ENCODE measurements at places on chromosomes 7 and 10.
A peak's percentile ranks its signal among the peaks of the same experiment; 100 is the strongest.

- DNase-seq, result no peak
Measured at GRCh38 chr7:40866601-40867000, 731.8 kb downstream of the SUGCT start.

DNA sequence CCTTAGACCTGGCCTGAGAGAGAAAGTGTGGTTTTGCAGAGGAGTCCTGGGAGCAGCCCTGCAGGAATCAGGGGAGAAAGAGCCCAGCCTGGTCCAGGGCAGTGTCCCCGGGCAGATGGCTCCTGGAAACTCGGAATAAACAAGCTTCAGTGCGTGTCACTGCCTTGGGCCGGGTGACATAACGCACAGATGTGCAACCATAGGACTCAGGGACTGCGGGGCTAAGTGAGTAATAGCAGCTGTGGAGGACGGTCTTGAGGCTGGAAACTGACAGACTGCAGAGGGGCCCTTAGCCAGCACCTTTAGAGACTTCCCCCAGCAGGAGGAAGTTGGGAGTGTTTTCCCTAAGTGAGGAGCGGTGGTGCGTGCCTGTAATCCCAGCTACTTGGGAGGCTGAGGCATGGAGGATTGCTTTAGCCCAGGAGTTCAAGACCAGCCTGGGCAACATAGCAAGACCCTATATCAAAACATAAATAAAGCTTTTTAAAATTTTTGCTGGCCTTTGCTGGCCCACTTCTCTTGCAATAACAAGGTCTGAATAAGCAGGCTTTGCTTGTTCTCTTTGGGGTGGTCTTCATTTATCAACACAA is 5.3 kb upstream of the CLIP2 start:
- no peak for DNase-seq

DNA sequence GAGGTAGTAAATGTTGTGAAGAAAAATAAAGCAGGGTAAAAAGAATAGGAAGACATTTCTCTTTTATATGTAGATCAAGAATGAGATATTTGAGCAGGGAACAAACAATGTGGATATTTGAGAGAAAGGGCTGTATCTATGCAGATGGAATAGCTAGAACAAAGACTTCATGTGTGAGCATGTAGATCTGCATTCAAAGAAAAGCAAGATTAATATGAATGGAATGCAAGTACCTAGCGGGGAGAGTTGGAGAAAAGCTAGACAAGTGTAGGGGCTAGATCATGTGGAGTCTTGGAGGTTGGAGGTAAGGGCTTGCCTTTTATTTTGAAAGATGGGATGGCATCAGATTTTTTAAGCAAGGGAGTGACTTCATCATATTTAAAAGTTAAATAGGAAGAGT is 27.1 kb downstream of the SHOC2 start:
- DNase-seq, result no peak

GRCh38 chr10:18980089-18980629 is 68.4 kb upstream of the MALRD1 start:
- DNase-seq, result no peak

- no peak for DNase-seq
Measured at GRCh38 chr10:17278607-17279240, 50.7 kb downstream of the VIM start.

- peak; percentile 71 for DNase-seq
Measured at GRCh38 chr10:122054048-122055025, 65.4 kb downstream of the TACC2 start.

- no peak for DNase-seq
Measured at GRCh38 chr7:157009778-157010587, 480 bp downstream of the MNX1 start.

- DNase-seq, result no peak
Measured at GRCh38 chr7:154862153-154862791, 140.7 kb downstream of the PAXIP1 start.

DNA sequence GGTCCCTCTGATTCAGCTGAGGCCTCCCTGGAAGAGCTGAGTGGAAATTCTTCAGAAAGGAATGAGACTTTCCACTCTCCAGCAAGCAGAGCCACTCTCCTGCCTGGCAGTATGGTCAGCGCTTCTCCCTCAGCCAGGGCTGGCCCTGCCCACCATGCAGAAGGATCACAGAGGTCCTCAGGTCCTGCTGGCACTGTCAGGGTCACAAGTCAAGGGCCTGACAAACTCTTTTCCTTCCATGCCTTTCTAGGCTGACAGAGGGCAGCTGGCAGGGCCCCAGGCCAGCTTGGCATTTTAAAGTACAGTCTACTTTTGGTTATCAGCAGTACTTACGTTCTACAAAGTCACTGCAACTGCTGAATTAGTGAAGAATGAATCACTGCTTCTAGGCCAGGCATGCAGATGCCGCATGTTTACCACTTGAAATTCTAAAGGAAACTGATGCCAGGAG is 119.3 kb upstream of the FRMD4A start:
- DNase-seq, result no peak

GRCh38 chr7:140345426-140345825 is 52.9 kb downstream of the SLC37A3 start:
- DNase-seq, result no peak

DNA sequence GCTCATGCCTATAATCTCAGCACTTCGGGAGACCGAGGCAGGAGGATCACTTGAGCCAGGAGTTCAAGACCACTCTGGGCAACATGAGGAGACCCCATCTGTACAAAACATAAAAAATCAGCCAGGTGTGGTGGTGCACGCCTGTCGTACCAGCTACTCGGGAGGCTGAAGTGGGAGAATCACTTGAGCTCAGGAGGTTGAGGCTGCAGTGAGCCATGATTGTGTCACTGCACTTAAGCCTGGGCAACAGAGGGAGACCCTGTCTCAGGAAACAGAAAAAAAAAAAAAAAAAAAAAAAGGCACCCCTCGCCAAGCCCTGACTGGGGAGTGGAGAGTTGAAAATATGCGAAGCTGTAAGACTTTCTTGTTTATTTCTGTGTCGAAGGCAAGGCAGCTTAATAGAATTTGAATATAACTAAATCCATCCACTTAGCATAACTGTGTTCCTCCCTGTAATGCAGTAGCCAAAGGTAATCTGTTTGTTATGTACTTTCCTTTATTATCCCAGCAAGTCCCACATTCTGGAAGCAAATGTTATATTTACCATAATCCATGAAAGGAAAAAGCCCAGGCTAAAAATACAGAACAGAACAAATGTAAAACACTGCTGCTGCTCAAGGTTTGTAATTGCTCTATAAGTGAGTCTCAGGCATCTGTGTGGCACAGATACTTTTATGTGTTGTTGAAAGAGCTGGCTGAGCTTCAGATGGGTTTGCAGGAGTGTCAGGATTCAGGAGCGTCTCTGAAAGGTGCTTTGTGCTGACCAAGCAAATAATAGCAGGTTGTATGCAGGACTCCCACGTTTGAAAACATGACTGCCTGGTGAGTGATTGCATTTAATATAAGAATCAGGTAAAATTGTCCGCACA is 127.2 kb downstream of the CELF2 start:
- DNase-seq, result no peak

DNA sequence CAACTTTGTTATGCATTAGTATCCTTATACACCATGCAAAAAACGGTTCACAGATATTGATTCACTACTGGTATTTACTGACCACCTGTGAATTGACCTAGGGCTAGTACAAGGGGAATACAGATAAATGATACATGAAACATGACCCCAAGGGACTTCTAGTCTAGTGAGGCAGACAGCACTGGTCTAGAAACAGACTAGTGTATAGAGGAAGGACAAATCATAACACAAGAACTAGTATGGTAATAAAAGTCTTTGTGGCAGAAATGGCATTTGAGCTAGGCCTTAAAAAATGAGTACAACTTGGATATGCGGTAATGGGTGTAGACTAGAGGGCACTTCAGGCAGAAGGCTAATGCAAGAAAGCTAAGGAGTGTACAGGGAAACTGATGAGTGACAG is 86.6 kb downstream of the SLC25A13 start:
- DNase-seq, result no peak

DNA sequence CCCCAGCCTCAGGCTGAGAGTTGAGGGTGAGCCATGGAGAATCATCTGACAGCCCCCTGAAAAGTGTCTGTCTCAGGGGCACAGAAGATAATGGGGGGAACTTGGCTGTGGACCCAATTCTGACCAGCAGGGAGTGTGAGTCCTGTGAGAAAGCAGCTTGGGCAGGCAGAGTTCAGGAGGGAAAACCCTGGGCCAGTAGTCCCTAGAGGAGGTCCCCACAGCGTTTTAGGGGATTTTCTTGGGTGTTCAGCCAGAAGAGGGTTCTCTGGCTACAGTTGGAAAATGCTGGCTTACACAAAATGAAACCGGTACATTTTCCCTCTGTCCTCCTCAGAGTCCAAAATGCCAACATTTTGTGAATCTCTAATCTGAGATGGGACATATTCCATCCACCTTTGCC is 35.8 kb upstream of the TRIM8 start:
- no peak for DNase-seq

GRCh38 chr7:149869867-149870266 is 3.9 kb upstream of the ATP6V0E2 start:
- no peak for DNase-seq

DNA sequence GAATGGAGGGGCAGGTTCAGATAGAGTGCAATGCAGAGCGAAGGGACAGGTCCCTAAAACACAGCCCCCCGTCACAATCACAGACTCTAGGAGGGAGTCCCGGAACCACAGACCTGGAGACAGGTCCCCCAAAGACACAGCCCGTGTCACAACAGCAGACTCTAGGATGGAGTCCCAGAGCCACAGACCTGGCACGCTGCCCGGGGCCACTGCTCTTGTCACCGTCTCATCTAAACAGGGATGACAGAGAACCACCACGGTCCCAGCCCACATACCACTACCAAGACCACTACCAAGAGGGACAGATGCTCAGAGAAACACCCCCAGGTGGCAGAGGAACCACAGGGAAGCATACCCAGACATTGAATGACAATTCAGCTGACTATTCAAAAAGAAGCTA is 183.9 kb downstream of the TCERG1L start:
- DNase-seq, result no peak

DNA sequence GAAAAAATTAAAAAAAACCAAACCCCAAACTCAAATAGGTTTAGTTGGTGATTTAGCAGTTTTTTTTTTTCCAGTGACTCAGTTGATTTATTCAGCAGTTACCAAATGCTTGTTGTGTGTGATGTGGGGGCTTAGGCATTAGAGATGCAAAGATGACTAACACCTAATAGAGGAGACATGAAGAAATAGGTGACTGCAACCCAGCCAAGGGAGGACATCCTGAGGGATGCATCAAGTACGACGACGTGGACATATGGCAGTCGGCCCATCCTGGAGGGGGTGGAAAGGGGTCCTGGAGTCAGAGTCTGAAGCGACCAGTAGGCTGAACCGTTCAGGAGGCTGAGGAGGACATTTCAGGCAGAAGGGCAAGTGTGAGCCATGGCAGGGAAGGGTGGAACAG is 35.5 kb downstream of the LRMDA start:
- no peak for DNase-seq

DNA sequence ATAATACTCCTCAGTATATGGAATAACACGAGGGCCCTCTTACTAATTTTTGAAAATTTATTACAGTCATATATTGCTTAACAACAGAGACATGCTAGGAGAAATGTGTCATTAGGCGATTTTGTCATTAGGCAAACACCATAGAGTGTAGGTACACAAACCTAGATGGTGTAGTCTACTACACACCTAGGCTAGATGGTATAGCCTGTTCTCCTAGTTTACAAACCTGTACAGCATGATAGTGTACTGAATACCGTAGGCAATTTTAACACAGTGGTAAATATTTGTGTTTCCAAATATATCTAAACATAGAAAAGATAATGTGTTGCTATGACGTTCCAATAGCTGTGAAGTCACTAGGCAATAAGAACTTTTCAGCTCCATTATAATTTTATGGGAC is 12.8 kb downstream of the OR2F1 start:
- DNase-seq, result no peak

DNA sequence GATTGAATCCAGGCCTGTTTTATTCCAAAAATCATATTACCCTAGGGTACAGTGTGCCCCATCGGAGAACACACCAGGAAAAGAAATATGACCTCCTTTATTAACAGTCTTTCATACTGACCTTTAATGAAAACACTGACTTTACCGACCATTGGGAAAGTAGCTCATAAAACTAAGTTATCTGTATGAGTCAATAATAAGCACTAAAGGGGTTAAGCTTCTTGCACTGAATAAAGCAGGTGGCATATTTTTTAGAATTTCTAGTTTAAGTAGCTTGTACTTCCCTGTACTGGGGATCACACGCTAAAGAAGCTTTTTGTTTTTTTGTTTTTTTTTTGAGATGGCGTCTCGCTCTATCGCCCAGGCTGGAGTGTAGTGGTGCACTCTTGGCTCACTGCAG is 199.8 kb downstream of the FAM107B start:
- DNase-seq, result no peak

GRCh38 chr10:112801004-112801403 is 149.0 kb upstream of the TCF7L2 start:
- no peak for DNase-seq

- DNase-seq, result peak; percentile 78
Measured at GRCh38 chr10:36606234-36606839, 519.1 kb upstream of the ANKRD30A start.

DNA sequence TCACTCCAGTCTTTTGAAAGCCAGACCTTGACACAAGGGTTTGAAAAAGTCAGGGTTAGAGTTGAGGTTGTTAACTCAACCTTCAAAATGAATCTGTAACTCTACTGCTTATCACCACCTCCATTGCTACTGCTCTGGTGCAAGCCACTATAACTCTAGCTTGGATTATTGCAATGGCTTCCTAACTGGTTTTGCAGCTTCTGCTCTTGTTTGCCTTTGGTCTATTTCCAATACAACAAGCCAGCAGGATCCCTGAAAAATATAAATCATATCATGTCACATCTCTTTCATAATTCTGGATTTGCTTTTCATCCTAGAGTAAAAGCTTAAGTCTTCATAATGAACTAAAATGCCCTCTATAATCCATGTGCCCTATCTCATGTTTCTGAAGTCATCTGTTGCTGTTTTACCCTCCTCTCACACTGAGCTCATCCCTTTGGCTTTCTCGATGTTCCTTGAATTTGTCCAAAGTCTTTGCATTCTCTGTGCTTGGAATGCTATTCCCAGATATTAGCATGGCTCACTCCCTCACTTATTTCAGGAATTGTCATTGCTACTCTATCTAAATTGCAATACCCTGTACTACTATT is 10.9 kb downstream of the TAS2R60 start:
- no peak for DNase-seq

GRCh38 chr10:13016426-13016825 is 14.9 kb upstream of the CCDC3 start:
- DNase-seq, result peak; percentile 66

- no peak for DNase-seq
Measured at GRCh38 chr10:32987172-32987571, 29.1 kb upstream of the ITGB1 start.

GRCh38 chr7:134721171-134721570 is 58.3 kb upstream of the CALD1 start:
- no peak for DNase-seq

DNA sequence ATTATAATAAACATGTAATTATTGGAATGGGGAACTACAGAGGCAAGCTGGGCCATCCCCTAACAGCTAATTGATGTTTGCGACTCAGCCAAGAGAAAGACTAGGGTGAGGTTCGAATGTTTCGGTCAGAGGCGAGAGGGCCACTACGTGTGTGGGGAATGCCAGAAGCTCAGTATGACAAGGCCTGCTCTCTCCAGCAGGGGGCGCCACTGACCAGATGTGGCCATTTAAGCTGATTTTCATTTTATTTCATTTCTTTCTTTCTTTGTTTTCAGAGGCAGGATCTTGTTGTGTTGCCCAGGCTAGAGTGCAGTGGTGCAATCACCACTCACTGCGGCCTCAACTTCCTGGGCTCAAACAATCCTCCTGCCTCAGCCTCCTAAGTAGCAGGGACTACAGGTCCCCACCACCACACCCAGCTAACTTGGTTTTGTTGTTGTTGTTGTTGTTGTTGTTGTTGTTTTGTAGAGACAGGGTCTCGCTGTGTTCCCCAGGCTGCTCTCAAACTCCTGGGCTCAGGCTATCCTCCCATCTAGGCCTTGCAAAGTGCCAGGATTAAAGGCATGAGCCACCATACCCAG is 38.1 kb downstream of the TMEM130 start:
- peak; percentile 18 for DNase-seq

All from endothelial cell of umbilical vein (primary cell).